ENCODE measurements at places on chromosomes 4 and X.

DNA sequence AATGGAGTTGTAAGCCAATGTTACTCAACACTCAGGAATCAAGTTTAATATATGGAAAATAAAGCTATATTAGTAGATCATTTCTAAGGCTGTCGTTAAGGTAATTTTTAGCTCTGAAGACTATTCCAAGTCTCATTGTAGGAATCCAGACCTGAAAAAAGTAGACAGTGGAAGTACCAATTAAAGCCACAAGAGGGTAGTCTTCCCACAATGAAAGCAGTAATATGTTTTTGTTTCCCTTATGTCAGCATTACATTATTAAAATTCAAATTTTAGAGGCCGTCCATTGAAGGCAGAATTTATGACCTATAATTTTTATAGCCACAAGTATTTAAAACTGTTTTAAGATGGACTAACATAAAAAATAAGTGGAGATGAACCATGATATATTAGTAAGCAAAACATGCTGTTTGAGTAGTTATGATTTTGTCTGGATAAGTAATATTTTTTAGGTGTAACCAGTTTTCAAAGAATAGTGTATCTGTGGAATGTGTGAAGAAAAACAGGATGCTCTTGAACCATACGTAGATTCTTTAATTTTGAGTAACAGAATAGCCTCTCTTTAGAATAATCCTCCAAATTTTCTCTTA lies 372.6 kb upstream of the TECRL start:
- no peak for DNase-seq

GRCh38 chr4:98399915-98400314 lies 138.7 kb downstream of the RAP1GDS1 start:
- no peak for DNase-seq

DNA sequence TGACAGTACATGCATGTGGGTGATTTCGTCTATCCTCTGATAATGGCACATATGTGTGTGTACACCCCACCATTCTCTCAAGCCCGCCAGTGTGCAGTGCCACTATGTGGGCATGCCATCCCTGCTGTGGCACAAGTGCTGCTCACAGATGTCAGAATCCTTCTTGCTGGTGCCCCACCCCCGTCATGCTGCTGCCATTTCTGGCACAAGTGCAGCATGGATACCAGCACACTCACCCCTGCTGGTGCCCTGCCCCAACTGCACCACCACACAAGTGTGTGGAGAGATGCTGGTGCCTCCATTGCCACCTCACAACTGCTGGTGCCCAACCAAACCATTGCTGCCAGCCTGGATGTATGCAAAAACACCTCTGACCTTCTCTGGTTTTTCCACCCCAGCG lies 1133.8 kb downstream of the TECRL start:
- no peak for DNase-seq

GRCh38 chrX:119605464-119606279 lies 552 bp downstream of the NKRF start:
- peak; percentile 20 for DNase-seq

DNA sequence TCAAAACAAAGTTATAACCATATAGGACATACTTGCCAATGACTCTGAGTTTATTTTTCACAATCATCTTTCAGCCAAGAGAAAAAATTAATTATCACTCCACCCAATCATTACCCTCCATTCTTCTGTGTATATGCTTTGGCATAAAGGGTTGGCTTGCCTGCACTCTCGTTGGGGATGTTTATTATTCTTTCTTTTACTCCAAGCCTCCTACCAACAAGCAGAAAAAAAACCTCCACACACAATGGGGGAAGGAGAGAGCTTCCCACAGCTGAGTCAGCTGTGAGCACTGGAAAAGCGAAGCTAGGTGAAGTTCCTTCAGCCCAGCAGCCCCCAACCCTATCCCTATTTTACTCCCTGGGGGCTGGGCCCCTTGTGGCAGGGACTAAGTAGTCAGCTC lies 1.5 kb downstream of the OPHN1 start:
- no peak for DNase-seq

GRCh38 chr4:165319030-165319429 lies 8.4 kb upstream of the MSMO1 start:
- no peak for DNase-seq

GRCh38 chr4:41865306-41865980 lies 69.8 kb upstream of the TMEM33 start:
- no peak for DNase-seq

DNA sequence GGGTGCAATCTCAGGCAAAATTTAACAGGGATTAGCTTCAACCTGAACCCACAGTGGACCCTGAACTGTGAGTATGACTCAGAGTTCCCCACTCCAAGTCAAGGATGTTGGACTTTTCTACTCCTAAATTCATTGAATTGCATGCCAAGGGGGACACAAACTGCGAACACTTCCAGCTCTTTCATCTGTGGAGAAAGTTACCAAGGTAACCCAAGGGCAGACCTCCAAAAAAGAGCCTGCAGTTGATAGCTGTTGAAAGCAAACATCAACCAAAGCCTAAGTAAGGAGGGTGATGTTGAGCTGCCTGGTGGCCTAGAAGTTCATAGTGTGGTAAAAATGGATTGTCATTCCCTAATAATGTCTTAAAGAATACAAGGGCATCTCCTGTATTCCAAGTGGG lies 1242.9 kb downstream of the C4orf33 start:
- DNase-seq, result no peak

DNA sequence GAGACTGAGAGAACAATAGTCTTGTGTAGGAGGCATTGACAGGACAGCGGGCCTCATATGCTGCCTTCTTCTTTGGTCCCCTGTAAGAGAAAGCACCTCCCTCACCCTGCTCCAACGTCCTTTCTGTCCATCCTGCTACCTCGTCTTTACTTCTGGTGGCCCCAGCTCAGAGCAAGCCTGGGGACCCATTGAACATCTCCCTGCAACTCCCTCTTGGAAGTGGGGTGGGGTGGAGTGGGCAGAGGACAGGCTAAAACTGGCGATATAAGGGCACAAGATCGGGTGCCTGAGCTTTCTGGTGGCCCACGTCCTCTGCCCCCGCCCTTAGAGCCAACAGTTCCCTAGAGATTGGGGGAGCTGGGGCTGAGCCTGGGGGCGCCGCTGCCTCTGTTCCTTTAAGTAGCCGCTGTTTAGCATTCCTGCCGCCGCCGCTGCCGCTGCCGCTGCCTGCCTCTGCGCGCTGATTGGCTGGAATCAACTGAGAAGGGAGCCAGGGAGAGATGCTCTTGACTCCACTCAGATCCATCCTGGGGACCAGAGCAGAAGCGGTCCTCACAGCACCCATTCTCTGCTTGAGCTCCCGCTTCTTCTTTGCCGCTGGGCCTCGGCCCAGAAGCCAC lies at the start of gene DLG3:
TSS of gene DLG3 (plus strand) at position 510 of the 620 bp plus-strand sequence. CDS start 367 bp downstream, outside the sequence.
- DNase-seq, result no peak

GRCh38 chr4:48297256-48297846 lies 27.7 kb upstream of the TEC start:
- DNase-seq, result no peak

DNA sequence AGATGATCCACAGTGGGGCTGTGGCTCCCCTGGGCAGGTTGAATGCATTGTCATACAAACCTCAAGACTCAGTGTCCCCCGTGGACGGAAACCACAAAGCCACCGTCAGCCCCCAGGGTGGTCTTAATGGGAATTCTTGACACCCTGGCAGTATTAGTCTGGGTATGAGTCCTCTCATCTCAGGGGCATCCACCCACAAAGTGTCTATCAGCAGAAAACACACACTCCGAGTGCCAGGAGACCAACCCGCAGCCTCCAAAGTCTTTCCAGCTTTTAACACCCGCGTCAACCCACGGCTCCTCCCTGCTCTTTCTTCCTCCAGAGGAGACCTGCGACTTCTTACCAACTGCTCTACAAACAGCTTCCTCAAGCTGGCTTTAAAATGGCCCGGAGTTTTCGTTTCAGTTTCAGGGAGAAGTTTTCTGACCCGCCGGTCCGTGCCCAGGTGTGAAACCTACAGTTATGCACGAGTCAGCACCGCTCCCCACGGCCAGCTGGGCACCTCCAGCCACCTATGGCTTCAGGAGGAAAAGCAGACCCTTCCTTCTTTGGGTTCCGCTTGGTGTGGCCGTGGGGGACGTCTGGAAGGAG lies 14.4 kb upstream of the ASMTL start:
- no peak for DNase-seq

- DNase-seq, result no peak
Measured at GRCh38 chr4:158050942-158051341, 121.9 kb downstream of the GASK1B start.

GRCh38 chr4:108301545-108302251 lies 133.0 kb upstream of the LEF1 start:
- DNase-seq, result no peak

GRCh38 chrX:148588649-148589310 lies 88.4 kb downstream of the AFF2 start:
- DNase-seq, result no peak

GRCh38 chrX:98299785-98300184 lies 1416.1 kb downstream of the RPA4 start:
- DNase-seq, result no peak

- no peak for DNase-seq
Measured at GRCh38 chrX:68758671-68759070, 70.2 kb upstream of the EFNB1 start.

GRCh38 chr4:182139491-182139890 lies 103.7 kb upstream of the TENM3 start:
- DNase-seq, result no peak

GRCh38 chr4:98098764-98099163 lies 44.5 kb downstream of the STPG2 start:
- DNase-seq, result no peak

DNA sequence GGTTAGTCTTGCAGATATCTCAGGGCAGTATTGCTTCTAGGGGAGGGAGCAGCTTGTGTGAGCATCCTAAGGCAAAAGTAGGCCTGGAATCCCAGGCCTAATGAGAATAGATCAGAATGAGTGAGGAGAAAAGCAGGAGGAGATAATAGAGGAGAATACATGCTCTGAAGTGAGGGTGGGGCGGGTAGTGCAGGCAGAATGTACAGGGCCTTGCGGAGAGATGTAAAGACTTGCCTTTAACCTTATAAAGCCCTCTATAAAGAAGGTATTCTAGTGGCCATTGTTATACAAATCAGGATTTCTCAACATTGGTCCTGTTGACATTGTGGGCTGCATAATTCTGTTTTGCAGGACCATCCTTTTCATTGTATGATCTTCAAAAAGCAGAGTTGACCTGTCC lies 855.3 kb downstream of the PCDH7 start:
- no peak for DNase-seq

DNA sequence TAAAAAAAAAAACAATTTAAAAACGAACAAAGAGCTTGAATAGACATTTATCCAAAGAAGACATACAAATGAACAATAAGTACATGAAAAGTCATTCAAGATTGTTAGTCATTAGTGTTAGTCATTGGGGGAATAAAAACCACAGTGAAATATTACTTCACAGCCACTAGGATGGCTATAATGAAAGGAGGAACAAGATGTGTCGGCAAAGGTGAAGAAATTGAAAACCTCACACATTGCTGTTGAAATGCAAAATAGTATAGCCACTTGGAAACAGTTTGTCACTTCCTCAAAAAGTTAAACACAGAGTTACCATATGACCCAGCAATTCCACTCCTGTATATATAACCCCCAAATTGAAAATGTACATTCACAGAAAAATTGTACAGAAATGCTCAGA lies 45.2 kb upstream of the SLC39A8 start:
- DNase-seq, result no peak

DNA sequence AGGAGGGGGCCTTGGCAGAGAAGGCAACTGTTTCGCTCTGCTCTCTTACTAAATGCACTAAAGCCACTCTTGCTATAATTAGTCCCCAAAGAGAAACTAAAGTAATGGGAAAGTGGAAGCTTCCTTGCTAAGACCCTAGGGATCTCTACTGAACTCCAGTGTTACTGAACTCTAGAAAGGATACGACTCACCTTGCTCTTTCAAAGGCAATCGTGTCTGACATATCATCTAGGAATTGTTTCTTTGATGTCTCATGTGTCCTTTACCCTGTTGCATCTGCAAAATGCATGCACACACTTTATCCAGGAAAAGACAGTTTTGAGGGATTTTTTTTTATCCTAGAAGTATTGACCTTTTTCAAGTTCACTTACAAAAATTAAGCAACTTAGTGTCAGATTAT lies 148.1 kb upstream of the FAM9B start:
- DNase-seq, result no peak

GRCh38 chr4:106165351-106166010 lies 150.5 kb downstream of the TBCK start:
- no peak for DNase-seq

DNA sequence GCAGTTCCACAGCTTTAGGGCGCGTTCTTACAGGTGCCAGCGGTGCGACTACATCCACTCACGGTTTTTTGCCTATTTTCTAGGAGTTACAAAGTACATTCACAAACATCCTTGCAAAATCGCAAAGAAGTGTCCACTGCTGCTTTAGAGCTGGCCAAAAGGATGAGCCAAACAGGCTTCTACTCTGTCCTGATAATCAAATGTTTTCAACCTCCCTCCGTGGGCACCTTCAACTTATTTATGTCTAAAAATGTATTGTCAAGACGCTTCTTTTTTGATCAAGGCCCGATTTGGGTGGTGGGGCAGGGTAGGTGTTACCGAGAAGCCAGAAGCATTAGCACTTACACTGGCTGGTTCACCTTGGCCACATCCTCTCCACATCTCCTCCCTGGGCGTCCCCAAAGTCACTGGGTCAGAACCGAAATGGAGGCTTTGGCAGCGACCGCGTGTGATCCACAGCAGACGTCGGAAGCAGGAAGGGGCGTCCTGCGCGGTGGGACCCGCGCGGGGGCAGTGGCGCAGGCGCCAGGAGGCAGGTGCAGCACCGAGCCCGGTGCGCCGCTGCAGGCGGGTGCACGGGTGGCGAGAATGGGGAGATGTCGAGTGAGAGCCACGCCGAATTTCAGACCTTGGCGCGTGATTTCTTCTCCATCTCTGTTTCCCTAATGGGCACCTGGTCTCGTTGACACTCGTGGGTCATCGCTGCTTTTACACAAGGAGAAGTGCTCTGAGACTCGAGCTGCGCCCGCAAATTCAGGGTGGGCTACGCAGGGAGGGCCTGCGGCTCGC lies 16.9 kb downstream of the NKX3-2 start:
- DNase-seq, result no peak

DNA sequence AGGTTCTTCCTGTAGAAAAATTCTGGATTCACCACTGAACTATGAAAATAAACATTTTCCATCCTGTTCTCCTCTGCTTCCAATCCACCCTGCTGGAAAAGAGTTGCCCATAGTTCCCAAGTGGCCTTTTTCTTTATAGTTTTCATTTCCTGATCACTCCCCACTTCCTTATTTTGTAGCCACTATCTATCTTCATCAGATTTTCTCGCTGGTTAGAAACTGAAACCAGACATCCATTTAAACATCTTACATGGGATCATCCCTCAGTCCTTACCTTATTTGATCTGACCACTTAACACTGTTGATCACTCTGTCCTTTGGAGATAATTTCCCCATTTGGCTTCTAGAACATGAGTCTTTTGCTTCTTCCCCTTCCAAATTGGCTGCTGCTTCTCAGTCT lies 42.2 kb upstream of the SCOC start:
- no peak for DNase-seq

DNA sequence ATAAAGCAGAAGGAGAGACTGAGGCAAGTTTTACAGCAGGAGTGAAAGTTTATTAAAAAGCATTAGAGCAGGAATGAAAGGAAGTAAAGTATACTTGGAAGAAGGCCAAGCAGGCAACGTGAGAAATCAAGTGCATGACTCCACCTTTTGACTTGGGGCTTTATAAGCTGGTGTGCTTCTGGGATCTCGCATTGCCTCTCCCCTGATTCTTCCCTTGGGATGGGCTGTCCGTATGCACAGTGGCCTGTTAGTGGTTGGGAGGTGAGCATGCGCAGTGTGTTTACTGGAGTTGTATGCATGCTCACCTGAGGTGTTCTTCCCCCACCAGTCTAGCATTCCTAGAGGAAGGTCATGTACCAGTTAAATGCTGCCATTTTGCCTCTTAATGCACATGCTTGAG lies 29.1 kb upstream of the C1QTNF7 start:
- no peak for DNase-seq

Data from stimulated activated CD4-positive, alpha-beta T cell treated with anti-CD3 and anti-CD28 coated beads, Interleukin-12 subunit alpha, Interleukin-12 subunit beta, amount 100 ng/mL, for 24 hours (primary cell).